ENCODE measurements at places on chromosomes 2 and 18.

- DNase-seq, result no peak
Observed at GRCh38 chr2:88658881-88659537, 31.7 kb upstream of the EIF2AK3 start.

- no peak for DNase-seq
Observed at GRCh38 chr18:46184727-46185126, 80.5 kb downstream of the HAUS1 start.

DNA sequence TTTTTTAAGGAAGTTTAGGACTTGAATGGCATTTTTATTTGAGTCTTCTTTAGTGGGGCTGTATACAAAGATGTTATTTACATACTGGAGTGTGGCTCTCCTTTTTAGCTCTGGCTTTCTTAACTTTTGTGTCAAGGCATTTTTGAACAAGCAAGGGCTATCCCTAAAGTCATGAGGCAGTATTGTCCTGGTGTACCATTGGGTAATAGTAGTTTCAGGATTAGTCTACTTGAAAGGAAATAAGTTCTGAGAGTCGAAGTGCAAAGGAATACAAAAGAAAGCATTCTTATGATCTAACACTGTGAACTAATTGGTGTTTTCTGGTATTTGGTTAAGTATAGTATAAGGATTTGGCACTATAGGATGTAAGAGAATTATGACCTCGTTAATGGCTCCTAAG, 1.9 kb upstream of the CYP27A1 start:
- no peak for DNase-seq

DNA sequence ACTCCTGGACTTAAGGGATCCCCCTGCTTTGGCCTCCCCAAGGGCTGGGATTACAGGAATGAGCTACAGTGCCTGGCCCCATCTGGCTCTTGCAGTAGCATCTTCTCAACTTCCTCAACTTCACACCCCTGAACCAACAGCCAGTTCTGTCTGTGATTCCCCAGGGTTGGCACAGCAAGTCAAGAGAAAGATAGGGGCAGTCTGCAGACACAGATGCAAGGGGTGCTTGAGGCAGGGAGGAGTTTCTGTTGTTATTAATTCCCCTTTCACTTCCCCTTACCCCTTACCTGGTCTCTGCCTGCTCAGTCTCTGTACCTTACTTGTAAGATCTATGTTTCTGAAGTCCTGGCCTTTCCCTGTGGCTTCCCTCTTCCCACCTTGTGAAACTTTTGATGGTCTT, 54.1 kb upstream of the MEX3C start:
- DNase-seq, result no peak

DNA sequence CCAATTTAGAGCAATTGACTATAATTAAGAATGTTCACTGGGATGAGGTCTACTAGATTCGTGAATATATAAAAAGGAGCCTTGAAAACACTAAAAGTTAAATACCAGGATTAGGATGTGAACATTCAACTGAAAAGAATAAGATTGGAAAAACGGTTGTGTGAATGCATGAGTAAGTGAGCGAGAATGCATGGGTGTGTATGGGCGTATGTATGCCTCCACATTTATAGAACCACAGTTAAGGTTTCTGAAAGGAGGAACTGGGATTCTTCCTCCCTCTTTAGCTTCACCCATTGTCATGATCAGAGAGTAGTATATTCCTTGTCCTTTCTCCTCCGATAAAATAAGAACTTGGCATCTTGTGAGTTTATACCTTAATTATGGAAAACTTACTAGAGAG, 151.1 kb upstream of the UBE2E3 start:
- no peak for DNase-seq

- no peak for DNase-seq
Observed at GRCh38 chr2:128605421-128605820, 286.8 kb upstream of the HS6ST1 start.

GRCh38 chr18:69936191-69936558, 11.5 kb downstream of the CD226 start:
- DNase-seq, result no peak

- no peak for DNase-seq
Observed at GRCh38 chr18:508835-509234, 8.3 kb upstream of the COLEC12 start.

DNA sequence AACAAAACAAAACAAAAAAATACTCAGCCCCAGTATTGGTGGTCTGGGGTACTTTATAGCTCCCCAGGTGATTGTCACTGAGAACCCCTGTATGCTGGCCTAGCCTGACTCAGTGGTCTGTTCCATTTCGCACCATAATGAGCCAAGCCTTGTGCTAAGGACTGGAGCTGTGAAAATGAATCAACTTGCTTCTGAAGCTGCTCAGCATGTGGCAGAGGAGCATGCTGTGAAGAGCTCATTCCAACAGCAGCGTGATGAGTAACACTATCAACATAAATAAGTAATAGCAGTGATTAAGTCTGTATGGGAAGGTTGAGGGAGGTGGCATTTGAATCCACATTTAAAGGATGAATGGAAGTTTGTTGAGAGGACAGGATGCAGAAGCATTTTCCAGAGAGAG, 67.2 kb upstream of the ATL2 start:
- no peak for DNase-seq

GRCh38 chr18:76234676-76235060, 260.4 kb downstream of the ZNF516 start:
- DNase-seq, result no peak

GRCh38 chr2:74503506-74504475, 3.7 kb downstream of the PCGF1 start:
- no peak for DNase-seq

DNA sequence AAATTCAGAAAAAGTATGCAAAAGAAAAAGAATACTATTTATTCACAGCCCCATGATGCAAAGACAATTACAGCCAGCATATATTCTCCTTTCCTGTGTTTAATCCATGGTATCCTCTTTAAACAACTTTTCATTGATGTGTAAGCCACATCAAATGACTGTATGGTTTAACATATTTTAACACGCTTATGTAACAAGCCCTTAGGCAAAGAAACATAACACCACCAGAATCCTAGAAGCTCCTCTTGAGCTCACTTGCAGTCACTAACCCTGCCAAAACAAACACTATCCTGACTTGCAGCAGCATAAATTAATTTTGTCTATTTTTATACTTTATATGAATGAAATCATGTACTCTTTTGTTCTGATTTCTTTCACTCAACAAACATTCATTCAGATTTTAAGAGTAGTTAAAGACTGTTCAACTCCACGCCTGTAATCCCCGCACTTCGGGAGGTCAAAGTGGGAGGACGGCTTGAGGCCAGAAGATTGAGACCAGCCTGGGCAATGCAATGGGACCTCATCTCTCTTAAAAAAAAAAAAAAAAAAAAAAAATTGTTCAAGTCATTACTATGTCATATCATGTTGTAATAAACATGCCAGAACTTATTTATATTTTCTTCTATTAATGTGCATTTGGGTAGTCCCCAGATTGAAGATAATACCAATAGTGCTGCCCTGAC, 226.3 kb downstream of the NBAS start:
- peak; percentile 50 for DNase-seq

- DNase-seq, result no peak
Observed at GRCh38 chr2:19031642-19032041, 326.8 kb downstream of the OSR1 start.

DNA sequence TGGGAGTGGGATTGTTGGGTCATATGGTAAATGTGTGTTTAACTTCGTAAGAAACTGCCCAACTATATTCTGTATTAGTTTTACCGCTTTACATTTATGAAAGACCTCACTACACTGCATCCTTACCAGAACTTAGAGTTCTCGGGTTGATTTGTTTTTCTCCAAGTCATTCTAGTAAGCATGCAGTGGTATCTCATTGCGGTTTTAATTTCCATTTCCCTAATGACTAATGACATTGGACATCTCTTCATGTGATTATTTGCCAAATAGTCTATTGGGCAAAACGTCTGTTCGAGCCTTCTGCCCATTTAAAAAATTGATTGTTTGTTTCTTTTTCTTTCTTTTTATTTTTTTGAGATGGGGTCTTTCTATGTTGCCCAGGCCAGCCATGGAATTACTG, 6.8 kb downstream of the FBLN7 start:
- DNase-seq, result no peak

- no peak for DNase-seq
Observed at GRCh38 chr2:65144571-65144970, 14.7 kb upstream of the RAB1A start.

DNA sequence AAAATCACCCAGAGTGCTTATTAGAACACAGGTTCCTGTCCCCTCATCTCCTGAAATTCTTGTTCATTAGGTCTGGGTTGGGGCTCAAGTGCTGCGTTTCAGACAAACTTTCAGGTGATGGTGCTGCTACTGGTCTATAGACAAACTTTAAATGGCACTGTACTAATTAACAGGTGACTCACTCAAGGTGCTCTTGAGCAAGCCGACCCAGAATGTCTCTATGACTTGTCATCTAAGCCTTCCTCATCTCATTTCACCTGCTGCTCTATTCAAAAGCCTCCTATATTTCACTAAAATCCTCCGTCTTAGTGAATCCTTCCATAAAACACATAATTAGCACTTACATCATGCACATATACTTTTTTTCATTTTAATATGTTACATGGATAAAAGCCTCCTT, 29.9 kb upstream of the STK39 start:
- no peak for DNase-seq

GRCh38 chr18:63578357-63578958, 8.7 kb upstream of the SERPINB13 start:
- DNase-seq, result no peak

GRCh38 chr2:217387776-217388387, 528.0 kb upstream of the TNP1 start:
- DNase-seq, result no peak

DNA sequence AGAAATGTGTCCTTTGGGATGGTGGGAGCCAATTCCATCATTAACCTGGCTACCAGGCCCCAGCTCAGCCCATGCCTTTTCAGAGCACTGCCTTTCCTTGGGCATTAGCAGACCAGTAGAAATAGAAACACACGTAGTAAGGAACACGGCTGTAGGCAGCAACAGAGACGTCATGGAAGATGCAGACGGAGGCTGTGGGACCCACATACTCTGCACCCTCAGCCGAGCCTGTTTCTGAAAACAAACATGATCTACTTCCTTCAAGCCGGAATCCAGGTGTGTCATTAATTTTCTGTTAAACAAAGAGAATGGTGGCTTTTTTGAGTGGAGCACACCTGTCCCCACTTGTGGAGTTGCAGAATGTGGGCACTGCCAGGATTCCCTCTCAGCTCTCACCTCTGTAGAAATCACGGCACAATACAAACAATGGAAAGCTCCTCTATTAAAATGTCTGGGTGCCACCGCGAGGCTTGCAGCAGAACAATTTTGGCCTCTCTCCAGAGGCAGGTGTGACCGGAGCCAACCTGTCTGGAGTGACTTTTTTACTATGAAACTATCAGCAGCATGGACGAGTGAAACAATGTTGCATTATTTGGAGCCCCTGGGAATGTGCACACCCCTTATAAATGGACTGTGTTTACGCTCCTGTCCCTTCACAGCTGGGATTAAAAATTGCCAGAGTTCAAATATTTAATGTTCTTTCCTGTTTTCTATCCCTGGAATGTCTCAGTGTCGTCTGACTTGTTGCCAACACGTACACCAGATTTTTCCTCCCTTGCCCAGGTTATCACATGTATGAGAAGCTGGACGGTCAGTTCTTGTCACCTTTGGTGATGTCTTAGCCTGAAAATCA, 31.7 kb downstream of the SPP2 start:
- DNase-seq, result peak; percentile 40

DNA sequence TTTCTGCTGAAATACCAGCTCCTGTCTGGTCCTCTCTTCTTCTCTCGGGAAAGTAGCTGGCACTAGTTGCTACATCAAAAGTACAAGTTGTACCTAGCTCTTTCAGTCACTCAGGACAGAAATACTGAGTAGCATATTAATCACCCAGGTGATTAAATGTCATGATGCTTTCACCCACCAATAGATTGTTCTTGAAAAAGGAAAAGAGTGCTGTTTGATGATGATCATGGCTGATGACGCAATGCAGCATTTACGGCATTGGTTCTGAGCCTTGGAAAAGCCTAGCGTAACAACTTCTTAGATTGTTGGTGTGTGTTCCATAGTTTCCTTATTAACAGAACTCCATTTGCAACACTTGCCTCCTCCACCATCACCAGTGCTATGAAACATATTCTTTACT, 190.7 kb downstream of the CDH7 start:
- no peak for DNase-seq

DNA sequence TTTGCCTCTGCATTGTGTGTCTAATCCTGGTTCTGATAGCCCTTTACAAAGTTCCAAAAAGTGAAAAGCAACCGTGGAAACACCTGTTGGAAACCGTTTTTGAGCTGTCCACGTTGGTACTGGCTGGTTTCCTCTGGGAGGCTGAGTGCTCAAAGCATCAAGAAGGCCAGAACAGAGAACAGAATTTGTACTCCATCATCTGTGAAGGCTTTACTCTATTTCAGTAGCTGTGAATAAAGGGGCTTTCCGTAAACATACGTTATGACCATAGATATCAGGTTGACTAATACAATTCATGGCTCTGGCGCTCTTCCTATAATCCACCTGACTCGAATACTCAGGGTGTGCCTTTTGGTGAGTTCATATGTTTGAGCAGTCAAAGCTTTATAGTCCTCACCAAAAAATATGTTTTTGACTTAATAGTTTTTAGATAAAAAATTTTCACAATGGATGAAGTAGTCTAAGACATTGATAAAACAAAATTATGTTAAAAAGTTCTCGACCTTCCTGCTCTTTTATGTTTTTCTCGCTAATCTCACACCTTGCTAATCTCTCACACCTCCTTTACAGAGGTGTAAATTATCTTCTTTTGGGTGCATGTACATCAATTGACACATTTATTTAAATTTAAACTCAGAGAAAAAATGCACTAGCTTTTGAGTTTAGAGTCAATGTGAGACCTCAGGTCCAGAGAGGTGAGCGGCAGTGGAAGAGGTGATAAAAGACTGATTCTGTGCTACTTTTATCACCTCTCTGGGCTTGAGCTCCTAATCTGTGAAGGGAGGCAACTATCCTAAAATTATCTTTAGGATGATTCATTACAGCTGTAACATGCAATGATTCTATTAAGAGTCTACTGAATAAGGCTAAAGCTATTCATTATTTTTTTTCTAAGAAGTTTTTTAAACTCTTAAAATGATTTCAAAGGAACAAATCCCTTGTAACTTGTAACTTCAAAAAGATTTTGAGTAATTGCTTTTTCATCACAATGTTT, 65.3 kb downstream of the CXCR4 start:
- no peak for DNase-seq

GRCh38 chr2:44275927-44276303, 635 bp downstream of the SLC3A1 start:
- DNase-seq, result no peak

GRCh38 chr2:227054006-227054405, 110.0 kb downstream of the COL4A4 start:
- DNase-seq, result no peak

- no peak for DNase-seq
Observed at GRCh38 chr2:83464444-83464843, 994.6 kb downstream of the SUCLG1 start.
